HT1080 (cell line): ENCODE measurements at places on chromosomes 11 and 22. TPM values are rescaled to one million over a fixed set of nuclear protein-coding genes. Genes with fewer than 3 reads are reported as not detected.

- peak; percentile 26 for DNase-seq
These were observed 20.9 kb downstream of the KREMEN1 start for GRCh38 chr22:29093501-29094300.

GRCh38 chr11:73116636-73117035 lies 25.5 kb downstream of the FCHSD2 start:
- DNase-seq = no peak

DNA sequence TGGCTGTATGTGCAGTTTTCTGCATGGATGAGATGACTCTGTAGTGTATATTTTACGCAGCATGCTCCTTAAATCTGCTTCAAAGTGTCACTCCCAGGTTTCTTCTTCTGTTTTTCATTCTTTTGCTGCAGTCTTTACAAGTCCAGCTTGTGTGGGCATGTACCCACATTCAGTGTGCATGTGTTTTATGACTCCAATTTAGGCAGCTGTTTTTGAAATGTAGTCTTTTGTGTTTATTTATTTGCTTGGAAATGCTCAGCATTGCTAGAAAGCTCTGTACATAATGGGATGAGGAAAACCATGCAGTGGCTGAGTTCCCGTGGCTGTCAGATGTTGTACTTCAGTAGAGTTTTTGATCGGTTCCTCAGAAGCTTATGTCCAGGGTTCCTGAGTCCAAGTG lies 138.5 kb downstream of the ARHGAP42 start:
- DNase-seq = no peak

GRCh38 chr11:19311308-19312030 lies 70.7 kb upstream of the E2F8 start:
- DNase-seq = peak; percentile 46

Gene UPB1
- not detected in 2 replicates for total RNA-seq

- no peak for DNase-seq
These were observed 67.5 kb upstream of the ZBED5 start for GRCh38 chr11:10925149-10925926.
